ENCODE measurements at places on chromosomes 6 and 20.

GRCh38 chr6:107635057-107635515, 145.2 kb downstream of the SOBP start:
- DNase-seq = no peak

DNA sequence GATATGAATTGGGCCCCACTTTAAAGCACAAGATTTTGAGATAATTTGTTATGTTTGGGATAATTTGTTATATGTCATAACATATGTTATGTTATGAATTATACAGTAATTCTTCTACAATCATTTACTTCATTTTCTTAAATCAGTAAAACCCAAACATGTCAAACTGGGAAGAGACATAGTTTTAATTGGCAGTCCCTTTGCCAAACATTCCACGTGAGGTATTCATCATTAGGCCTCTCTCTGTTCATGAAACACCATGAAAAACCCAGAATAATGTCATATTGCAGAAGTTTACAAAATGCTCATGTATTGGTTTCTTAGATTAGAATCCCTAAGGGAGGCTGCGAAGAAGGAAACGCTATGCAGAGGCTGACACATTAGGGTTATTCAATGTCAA, 89.4 kb upstream of the PDE10A start:
- no peak for DNase-seq

DNA sequence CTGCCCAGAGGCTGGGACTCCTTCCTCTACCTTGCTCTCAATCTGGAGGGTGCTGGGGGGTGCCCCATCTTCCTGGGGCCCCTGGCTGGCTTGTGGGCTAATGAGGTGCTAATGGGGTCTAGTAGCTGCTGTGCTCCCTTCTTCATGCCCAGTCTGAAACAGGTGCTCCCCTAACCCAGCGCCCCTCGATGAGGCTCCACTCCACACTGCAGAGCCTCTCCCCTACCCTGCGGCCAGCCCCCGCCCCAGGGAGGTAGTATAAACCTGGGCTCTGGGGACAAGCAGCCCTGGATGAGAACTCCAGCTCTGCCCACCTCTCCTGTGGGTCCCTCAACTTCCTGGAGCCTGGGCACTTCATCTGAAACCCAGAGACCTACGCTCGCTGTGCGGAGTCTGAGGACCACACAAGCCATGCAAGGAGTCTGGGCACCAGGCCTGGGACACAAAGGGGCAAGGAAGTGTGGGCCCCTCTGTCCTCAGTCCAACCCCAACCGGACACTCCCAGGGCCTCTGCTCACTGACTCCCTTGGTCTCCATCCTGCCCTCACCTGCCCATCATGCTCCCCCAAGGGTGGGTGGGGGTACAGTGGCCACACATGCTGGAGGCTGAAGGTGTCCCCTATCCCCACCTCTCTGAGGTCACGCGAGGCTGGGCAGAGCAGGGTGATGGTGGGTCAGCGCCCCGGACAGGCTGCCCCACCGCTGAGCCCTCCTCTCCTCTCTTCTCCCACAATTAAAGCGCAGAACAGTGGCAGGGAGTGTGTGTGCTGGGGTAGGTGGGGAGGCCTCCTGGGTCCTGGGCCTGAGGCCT, 6.1 kb downstream of the RPL10A start:
- no peak for DNase-seq

- DNase-seq = no peak
Observed at GRCh38 chr20:2749951-2750490, 50.4 kb downstream of the CPXM1 start.

DNA sequence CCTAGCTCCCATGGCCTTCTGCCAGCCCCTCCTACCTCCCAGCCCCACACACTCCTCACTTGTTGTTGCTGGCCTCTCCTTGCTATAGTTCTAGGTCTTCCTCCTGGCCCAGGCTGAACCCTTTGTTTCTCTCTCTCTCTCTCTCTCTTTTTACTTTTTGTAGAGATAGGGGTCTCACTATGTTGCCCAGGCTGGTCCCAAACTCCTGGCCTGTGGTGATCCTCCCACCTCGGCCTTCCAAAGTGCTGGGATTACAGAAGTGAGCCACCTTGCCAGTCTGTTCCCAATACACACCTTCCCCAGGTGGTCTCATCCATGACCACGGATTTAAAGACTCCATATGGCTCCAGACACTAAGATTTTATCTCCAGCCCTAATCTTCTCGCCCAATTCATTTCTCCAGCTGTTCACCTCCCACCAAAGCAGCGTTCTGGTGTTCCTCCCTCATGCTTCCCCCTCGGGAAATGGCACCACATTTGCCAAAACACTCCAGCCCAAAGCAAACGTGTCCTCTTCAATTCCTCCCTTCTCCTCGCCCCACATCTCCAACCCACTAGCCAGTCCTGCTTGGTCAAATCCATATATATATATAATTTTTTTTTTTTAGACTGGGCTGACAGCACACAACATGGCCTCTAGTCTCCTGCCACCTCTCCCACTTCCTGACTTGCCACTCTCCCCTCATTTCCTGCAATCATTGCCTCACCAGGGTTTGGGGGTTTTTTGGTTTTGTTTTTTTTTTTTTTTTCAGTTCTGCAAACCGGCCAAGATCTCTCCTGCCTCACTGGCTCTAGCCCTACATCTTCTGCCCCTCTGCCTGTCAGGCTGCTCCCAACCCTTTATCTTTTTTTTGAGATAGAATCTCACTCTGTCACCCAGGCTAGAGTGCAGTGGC, 104.4 kb downstream of the NCR2 start:
- DNase-seq = no peak

- no peak for DNase-seq
Observed at GRCh38 chr6:38270367-38270766, 369.4 kb downstream of the BTBD9 start.

DNA sequence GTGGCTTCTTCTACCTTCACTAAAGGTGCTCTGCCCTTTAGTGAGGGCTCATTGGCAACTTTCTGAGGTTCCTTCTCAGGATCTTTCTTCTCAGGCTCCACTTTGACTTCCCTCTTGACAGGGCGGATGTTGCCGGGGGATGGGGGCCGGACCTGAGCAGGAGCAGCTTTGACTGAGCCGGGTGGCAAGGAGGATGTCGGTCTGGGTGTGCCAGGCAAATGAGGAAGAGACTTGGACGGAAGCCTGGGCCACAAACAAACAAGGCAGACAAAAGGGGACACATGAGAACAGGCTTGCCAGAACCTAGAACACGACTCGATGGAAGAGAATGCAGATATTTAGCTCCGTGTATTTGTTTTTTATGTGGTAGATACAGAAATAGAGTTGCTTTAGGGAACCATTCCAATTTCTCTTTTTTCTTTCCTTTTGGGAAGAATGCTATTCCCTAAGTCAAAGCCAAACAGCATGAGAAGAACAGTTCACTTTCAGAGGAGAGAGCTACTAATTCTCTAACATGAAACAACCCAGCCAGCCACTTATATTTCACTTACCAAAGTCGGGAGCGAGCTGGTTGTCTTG, 76.2 kb upstream of the BCLAF1 start:
- DNase-seq = no peak

- DNase-seq = no peak
Observed at GRCh38 chr6:137957471-137957870, 90.4 kb downstream of the TNFAIP3 start.

DNA sequence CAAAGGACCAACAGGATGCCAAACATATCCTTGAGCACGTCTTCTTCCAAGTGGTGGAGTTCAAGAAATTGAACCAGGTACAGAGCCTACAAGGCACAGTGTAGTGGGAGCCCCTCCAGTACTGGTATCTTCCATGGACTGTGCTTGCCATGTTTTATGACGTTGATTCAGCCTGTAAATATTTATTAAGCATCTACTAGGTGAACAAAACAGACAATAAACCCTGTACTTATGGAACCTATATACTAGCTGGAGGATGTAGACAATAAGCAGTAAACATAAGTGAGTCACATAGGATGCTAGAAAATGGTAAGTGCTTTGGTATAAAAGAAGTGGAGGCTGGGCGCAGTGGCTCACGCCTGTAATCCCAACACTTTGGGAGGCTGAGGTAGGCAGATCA, 24.4 kb upstream of the MYBL2 start:
- DNase-seq = no peak

- DNase-seq = no peak
Observed at GRCh38 chr6:149484733-149485700, at the start of gene ZC3H12D. TSS of gene ZC3H12D (minus strand) at chr6:149485014. CDS start at chr6:149474543, 10,471 bp downstream.

DNA sequence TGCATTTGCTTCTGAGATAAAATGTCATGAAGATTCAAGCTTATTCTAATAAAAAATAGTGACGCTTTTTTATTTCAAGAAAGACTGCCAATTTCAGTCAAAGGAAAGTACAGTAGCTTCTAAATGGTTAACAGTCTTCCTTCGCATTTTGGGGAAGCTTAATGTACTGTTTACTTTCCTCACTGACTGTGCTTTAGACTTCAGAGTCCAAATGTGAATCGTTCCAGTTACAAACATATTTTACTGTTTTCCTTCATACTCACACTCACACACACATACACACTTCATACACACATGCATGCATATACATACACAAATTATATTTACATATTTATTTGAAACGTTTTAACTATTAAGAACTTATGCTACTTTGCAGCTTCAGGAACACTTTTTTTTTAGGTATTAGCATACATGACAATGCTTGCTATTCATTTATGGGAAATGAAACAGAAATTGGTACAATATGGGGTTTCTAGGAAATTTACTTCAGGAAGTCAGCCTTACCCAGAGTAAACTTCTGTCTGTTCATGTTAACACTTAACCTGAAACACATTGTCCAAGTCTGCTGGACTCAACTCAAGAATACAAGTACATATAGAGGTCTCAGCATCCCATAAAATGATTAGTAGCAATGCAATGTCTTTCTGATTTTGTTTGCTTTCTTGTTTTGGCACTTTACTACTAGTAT, 145.4 kb downstream of the RPS12 start:
- DNase-seq = no peak

DNA sequence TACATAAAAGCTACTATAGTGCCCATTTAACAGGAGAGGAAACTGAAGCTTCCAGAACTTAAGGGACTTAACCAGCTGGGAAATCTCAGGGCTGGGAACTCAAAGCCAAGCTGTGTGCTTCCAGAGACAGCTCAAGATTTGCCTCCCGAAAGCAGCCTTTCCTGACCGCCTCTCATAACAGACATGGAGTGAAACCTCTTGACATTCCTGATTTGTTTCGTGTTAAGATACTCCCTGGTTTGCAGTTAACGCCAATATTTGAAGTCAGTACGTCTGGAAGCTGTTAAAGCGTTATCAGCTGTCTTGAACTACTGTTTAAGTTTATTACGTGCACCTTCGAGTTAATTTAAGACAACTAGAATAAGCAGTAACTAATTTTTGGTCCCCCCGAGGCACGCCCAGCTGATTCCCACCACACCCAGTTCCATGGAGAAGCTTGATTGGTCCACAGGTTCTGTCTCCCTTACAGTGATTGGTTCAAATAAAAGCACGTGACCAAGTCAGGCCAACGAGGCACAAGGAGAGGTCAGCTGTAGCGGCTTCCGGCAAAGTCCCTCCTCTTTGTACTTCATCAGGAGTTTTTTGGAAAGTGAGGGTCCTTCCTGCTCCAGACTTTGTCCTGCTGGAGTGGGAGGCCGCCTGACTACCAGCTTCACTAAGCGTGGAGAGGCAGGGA, 8.9 kb upstream of the TCP11 start:
- no peak for DNase-seq

- DNase-seq = peak; percentile 15
Observed at GRCh38 chr6:7085911-7086310, 21.9 kb upstream of the RREB1 start.

- no peak for DNase-seq
Observed at GRCh38 chr20:642398-643174, 10.4 kb downstream of the SRXN1 start.

- no peak for DNase-seq
Observed at GRCh38 chr20:50286174-50286511, 95.5 kb downstream of the CEBPB start.

- no peak for DNase-seq
Observed at GRCh38 chr20:59836767-59837166, 96.7 kb downstream of the SYCP2 start.

DNA sequence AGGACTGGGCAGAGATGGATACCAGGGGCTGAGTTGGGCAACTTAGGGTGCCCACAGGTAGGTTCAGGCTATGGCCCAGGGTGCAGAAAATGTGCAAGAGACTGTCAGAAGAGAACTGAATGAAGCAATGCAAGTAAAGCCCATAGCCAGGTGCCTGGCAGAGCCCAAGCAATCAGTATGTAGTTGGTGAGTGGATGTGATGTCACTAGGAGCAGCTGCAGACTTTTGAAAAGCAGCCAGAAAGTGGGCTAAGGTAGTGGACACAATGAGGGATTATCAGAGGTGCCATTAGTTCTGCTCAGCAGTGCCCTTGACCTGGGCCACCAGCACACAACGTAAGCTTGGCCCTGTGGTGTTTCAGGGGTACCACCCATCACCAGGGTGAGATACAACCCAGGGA, 135.3 kb downstream of the SOBP start:
- DNase-seq = no peak
